IPS DF 19.7 (cell line): ENCODE measurements at places on chromosomes 16 and 17.

- no peak for DNase-seq
Measured at GRCh38 chr16:70701998-70702397, 16.1 kb upstream of the MTSS2 start.

DNA sequence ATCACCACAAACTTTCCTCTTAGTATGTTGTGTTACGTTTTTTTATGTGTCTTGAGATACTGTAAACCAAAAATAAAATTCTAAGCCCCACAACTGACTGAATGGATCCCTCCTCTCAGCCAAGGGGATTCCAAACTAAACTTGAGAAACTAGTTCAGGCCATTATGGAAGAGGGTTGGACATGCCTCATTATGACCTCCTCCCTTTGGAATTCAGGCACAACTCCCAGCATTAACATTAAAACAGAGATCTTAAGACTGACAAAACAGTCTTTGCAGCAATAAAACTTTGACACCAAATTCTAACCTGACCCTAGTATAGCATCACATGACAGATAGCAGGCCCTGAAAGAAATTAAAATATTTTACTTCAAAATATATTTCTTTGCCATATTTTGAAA is 51.1 kb upstream of the SLC47A1 start:
- no peak for DNase-seq

DNA sequence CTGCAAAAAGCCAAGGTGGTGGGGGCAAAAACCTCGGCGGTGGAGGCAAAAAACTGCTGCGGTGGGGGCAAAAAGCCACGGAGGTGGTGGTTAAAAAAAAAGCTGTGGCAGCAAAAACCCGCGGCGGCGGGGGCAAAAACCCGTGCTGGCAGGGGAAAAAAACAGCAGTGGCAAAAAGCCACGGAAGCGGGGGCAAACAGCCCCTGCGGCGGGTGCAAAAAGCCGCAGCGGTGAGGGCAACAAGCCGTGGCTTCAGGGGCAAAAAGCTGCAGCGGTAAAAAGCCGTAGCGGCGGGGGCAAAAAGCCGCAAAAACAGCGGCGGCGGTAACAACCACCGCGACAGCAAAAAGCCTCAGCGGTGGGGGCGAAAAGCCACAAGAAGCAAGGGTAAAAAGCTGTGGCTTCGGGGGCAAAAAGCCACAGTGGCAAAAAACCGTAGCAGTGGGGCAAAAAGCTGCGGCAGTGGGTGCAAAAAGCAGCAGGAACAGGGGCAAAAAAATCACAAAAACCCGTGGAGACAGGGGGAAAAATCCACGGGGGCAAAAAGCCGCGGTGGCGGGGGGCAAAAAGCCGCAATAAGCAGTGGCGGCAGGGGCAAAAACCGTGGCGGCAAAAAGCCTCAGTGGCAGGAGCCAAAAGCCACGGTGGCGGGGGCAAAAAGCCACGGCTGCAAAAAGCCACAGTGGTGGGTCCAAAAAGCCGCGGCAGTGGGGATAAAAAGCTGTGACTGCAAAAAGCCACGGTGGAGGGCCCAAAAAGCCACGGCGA is 193.7 kb downstream of the SHCBP1 start:
- no peak for DNase-seq

GRCh38 chr16:56357241-56357764 is 68.0 kb downstream of the AMFR start:
- DNase-seq: no peak
